Karpas-422 (cell line): ENCODE measurements at places on chromosomes 12 and 14.

DNA sequence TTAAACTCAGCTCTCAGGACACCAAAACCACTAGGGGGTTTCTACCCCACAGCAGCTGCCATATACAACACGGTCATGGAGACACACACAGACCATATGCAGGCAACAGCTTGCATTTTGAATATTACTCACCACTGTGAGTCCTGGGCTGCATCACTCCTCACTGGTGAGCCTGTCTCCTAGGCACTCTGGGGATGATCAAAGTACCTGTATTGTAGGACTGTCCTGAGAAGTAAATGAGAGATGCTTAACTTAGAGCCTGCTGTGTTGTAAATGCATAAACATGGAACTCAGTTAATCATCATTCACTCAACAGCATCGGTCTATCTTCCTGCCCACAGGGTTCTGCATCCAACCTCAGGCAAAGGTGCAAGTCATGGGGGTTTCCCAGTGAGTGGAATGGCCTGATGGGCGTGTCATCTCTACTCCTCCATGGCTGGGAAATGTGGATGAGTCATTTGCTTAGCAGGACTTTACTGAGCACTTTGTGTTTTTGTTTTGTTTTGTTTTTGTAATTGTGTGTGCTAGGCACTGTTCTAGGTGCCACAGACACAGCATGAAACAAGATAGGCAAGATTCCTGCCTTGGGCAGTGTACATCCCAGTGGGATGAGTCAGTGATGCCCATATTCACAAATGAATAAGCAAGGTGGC, 1141.2 kb upstream of the TMEM132C start:
- H3K27ac ChIP-seq: no peak overlapping the region
- no peaks in the 10 kb centered on the region for H3K27me3 ChIP-seq
- DNase-seq: no peak
- H3K4me3 ChIP-seq: no peak overlapping the region
- no peaks in the 10 kb centered on the region for H3K36me3 ChIP-seq

- H3K27me3 ChIP-seq: no peaks in the 10 kb centered on the region
- peaks cover 3% of the 10 kb centered on the region; the same call in 1 of the 2 replicates for H3K36me3 ChIP-seq
- DNase-seq: no peak
- no peak overlapping the region for H3K4me3 ChIP-seq
- no peaks in the 10 kb centered on the region for H3K4me1 ChIP-seq
Measured at GRCh38 chr12:26554332-26554731, 278.7 kb downstream of the ITPR2 start.

DNA sequence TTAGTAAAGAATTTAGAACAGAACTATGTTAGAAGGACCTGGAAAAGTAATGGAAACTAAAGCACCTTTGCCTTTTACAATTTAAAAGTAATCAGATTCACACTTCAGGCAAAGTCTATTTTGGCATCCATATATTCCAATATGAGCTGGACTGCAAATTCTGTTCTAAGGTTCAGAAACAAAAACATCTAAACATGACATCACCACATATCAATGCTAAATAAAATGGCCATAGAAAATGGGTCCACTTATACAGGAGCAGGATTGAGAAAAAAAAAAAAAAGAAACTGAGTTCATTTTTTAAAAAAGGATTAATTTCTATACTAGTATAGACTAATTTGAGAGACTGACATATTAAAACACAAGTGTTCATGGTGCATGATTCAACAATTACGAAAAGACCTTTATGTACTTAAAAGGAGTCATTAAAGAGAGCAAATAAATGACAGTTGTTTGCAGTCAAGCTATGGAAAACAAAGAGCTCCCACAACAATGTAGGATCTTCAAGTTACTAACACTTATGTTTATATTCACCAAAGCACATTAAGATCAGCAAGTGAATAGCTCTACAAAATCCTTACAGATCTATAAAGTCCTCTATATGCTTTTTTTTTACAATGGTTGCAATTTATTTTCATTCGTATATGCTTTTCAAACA, 45.7 kb downstream of the DICER1 start:
- no peak overlapping the region for H3K27ac ChIP-seq
- no peaks in the 10 kb centered on the region for H3K4me1 ChIP-seq
- no peak for DNase-seq
- H3K27me3 ChIP-seq: no peaks in the 10 kb centered on the region
- H3K36me3 ChIP-seq: peaks cover 94% of the 10 kb centered on the region

- no peaks in the 10 kb centered on the region for H3K27me3 ChIP-seq
- no peak overlapping the region for H3K27ac ChIP-seq
- H3K36me3 ChIP-seq: peaks cover 29% of the 10 kb centered on the region; the same call in 1 of the 2 replicates
- no peaks in the 10 kb centered on the region for H3K4me1 ChIP-seq
Measured at GRCh38 chr14:67345583-67345982, 14.0 kb downstream of the ATP6V1D start.

DNA sequence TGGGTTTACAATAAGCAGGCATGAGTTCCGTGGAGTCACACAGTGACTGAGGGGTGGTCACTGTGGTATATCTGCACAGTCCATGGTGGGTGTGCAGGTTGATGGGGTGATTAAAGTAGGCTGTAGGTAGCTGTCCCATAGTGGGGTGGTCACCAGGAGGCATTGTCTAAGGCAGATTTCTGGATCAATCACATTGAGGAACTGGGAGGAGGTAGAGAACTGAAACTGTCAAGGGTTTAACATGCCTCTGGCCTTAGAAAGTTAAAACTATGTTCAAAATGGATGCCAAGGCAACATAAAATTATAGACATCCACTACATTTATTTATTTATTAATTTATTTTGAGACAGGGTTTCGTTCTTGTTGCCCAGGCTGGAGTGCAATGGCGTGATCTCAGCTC, 8.3 kb downstream of the ADCK1 start:
- peaks cover 4% of the 10 kb centered on the region; the same call in 1 of the 2 replicates for H3K4me1 ChIP-seq
- no peak for DNase-seq
- no peaks in the 10 kb centered on the region for H3K36me3 ChIP-seq
- no peak overlapping the region for H3K27ac ChIP-seq
- no peaks in the 10 kb centered on the region for H3K27me3 ChIP-seq
- no peak overlapping the region for H3K4me3 ChIP-seq

DNA sequence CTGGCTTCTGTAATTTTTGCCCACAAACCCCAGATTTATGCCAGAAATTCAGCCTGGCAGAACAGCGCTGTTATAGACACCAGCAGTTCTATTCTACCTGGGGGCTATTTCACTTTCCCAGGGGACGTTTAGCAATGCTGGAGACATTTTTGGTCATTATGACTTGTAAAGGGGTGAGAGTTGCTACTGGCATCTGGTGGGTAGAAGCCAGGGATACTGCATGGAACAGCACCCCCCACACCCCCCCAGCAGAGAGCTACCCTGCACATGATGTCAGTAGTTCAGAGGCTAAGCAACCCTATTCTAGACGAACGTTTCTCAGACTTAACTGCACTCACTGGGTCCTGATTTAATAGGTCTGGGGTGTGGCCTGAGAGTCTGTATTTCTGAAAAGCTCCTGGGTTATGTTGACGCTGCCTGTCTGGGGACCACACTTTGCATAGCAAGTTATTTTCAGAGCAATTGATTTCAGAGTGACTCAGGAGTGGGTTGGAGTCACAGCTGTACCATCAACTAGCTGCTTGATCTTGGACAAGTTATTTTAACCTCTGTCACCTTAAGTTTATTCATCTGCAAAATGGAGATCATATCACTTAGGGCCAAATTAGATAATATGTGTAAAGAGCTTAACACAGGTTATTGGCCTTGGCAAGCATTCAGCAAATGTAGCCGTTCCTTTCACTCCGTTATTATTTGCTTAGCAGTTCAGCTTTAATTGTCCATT, 48.5 kb downstream of the CHST11 start:
- no peak overlapping the region for H3K27ac ChIP-seq
- no peaks in the 10 kb centered on the region for H3K27me3 ChIP-seq
- H3K4me3 ChIP-seq: no peak overlapping the region
- DNase-seq: peak; percentile 48
- H3K4me1 ChIP-seq: peaks cover 13% of the 10 kb centered on the region

DNA sequence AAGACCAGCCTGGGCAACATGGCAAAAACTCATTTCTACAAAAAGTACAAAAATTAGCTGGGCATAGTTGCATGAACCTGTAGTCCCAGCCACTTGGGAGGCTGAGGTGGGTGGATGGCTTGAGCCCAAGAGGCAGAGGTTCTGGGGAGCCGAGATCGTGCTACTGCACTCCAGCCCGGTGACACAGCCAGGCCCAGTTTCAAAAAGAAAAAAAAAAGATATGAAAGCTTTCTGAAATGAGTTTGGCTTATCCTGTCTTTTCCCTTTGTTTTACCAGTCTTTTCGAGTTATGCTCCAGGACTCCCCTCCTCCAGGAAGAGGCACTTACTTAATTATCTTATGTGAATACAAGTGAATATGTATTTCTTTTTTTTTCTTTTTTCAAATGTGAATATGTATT, 3.2 kb downstream of the BBOF1 start:
- no peak overlapping the region for H3K4me3 ChIP-seq
- H3K4me1 ChIP-seq: peaks cover 12% of the 10 kb centered on the region
- no peaks in the 10 kb centered on the region for H3K36me3 ChIP-seq
- no peak for DNase-seq

DNA sequence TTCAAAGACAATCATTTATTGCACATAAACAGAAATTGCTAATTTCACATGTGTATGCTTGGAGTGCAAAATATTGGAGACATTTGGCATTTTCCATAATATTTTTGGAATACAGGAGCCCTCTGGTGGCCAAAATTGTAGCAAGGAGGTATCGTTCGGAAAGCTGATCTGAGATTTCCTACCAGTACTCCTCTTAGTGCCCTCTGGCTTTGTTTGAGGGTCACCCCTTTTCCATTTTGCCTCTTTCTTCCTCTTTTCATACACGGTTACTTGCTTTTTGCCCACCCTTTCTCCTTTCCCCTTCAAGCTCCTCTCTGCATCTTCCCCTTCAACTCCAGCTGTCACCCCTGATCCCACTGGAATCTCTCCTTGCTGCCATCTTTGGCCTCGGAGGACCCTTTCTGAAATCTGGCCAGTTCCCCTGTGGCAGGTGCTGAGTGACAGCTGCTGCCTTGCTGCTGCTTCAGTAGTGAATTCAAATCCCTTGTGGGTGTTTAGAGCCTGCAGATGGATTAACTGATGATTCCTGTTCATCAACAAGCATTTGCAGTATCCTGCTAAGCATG, 164.6 kb upstream of the PARP11 start:
- no peak for DNase-seq
- H3K27ac ChIP-seq: no peak overlapping the region
- no peaks in the 10 kb centered on the region for H3K36me3 ChIP-seq
- H3K4me1 ChIP-seq: no peaks in the 10 kb centered on the region
- no peak overlapping the region for H3K4me3 ChIP-seq
- H3K27me3 ChIP-seq: no peaks in the 10 kb centered on the region

DNA sequence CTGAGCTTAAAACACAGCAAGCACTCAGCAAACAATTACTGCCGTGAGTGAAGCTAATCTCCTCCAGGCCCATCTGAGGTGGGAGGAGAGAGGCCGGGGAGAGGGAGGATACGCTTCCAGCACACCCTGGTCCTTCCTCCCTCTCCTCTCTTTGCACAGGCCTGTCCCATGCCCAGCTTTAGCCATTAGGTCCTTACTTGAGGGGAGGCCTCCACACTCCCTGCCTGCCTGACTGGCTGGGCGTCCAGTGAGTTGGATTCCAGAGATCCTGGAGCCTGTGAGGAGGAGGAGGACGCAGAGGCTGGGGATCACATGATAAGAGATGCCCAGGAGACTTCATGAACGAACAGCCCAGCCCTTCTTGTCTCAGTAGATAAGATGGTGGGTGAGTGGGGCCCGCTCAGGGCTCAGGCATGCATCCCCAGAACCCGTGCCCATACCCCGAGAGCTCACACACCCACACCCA, 65.1 kb upstream of the NCOR2 start:
- DNase-seq: no peak
- no peak overlapping the region for H3K27ac ChIP-seq
- H3K4me3 ChIP-seq: no peak overlapping the region
- H3K36me3 ChIP-seq: no peaks in the 10 kb centered on the region

GRCh38 chr12:66602483-66603143, 76.3 kb downstream of the GRIP1 start:
- no peak for DNase-seq
- H3K4me1 ChIP-seq: peaks cover 14% of the 10 kb centered on the region
- H3K27me3 ChIP-seq: no peaks in the 10 kb centered on the region
- H3K27ac ChIP-seq: no peak overlapping the region
- no peaks in the 10 kb centered on the region for H3K36me3 ChIP-seq

- DNase-seq: no peak
- H3K36me3 ChIP-seq: no peaks in the 10 kb centered on the region
- H3K4me1 ChIP-seq: no peaks in the 10 kb centered on the region
- no peak overlapping the region for H3K27ac ChIP-seq
- H3K4me3 ChIP-seq: no peak overlapping the region
Measured at GRCh38 chr14:104115691-104116287, 22.6 kb upstream of the KIF26A start.

DNA sequence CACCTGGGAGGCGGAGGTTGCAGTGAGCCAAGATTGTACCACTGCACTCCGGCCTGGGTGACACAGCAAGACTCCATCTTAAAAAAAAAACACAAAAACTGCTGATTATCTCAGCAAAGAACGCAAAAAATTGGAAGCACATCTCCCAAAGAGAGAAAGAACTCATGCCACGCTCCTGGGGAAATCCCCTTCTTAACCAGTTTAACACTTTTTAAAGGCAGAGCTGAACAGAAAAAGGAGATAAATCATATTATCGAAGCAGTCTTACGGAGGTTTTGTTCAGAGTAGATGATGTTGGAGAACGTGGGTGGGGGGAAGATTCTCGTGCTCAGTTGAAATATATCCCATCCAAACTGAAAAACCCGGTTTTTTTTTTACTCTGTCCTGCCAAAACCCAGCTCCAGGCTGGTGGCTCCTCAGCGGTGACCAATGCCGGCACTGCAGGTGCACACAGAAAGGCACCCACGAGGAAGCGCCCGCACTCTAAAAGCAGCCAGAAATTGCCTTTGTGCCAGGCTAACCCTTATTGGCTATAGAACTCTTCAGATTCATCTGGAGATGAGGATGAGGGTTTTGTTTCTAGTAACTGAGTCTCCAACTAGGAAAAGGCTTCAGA, 100.2 kb upstream of the PARP11 start:
- no peaks in the 10 kb centered on the region for H3K36me3 ChIP-seq
- no peak for DNase-seq
- H3K27me3 ChIP-seq: no peaks in the 10 kb centered on the region
- H3K4me3 ChIP-seq: no peak overlapping the region
- no peaks in the 10 kb centered on the region for H3K4me1 ChIP-seq
- H3K27ac ChIP-seq: no peak overlapping the region

GRCh38 chr12:80316222-80316621, 127.8 kb upstream of the PTPRQ start:
- no peak overlapping the region for H3K4me3 ChIP-seq
- H3K4me1 ChIP-seq: no peaks in the 10 kb centered on the region
- H3K36me3 ChIP-seq: no peaks in the 10 kb centered on the region
- H3K27ac ChIP-seq: no peak overlapping the region
- no peaks in the 10 kb centered on the region for H3K27me3 ChIP-seq

DNA sequence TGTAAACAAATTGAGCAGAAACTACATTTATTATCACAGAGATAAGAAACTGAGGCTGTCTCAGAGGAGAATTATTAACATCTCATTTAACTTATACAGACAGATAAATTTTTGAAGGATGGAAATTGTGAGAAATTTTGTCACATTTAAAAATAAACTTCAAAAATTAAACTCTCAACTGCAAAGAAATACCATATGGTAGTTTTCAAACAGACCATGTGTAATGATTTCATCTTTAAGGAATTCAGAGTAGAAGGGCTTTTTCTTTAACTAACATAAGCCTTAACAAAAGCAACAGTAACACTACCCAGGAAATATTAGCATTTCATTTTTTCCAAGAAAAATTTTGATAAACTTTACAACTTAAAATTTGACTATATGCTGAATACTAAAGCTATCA, 26.6 kb downstream of the NUP37 start:
- H3K27me3 ChIP-seq: no peaks in the 10 kb centered on the region
- H3K4me1 ChIP-seq: no peaks in the 10 kb centered on the region
- peaks cover 77% of the 10 kb centered on the region for H3K36me3 ChIP-seq
- H3K4me3 ChIP-seq: no peak overlapping the region
- H3K27ac ChIP-seq: no peak overlapping the region
- no peak for DNase-seq
